CD4-positive, alpha-beta T cell treated with Interleukin-1 beta for 1 hour (primary cell): ENCODE measurements at places on chromosomes 2 and 18.

GRCh38 chr2:20314562-20315501 is 35.8 kb downstream of the PUM2 start:
- no peak for DNase-seq

- DNase-seq = peak; percentile 6
These were observed 94.2 kb upstream of the SP3 start for GRCh38 chr2:174059178-174059883.

DNA sequence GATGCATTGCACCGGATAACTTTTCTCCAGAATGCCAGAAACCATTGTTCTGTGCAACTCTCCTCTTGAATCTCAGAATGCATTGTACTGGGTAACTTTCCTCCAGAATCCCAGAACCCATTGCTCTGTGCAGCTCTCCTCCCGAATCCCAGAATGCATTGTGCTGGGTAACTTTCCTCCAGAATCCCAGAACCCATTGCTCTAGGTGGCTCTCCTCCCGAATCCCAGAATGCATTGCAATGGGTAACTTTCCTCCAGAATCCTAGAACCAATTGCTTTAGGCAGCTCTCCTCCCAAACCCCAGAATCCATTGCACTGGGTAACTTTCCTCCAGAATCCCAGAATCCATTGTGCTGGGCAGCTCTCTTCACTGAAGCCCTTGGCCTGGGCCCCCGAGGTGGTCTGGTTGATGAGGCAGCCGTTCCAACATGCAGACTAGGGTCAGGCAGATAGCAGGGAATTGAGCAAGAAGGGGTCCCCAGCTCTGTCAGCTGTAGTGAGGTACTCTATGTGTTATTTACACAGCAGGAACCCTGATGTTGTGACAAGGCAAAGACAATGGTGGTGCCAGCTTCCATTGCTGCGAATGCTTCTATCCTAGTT is 9.4 kb downstream of the FOSL2 start:
- DNase-seq = no peak

DNA sequence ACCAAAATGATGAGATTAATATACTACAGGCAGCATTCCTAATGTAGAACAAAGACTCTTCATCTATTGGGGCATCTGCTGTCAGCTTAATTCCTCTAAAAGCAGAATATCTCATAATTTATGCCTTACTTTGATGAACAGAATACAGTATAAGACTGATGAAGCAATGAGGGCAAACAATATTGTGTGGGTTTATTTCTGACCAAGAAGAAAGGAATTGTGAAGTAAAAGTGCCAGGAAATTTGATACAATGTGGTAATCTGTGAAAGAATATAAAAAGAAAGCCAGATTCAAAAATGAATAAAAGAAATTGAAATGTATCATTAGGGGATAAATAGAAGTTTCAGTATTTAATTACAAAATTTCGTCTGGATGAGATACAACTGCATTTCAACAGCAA is 78.8 kb upstream of the TTC21B start:
- DNase-seq = no peak

GRCh38 chr2:48600917-48601316 is 16.7 kb upstream of the GTF2A1L start:
- no peak for DNase-seq
